ENCODE measurements at places on chromosomes 4 and X. TPM values are rescaled to one million over a fixed set of nuclear protein-coding genes. Genes with fewer than 3 reads are reported as not detected.

DNA sequence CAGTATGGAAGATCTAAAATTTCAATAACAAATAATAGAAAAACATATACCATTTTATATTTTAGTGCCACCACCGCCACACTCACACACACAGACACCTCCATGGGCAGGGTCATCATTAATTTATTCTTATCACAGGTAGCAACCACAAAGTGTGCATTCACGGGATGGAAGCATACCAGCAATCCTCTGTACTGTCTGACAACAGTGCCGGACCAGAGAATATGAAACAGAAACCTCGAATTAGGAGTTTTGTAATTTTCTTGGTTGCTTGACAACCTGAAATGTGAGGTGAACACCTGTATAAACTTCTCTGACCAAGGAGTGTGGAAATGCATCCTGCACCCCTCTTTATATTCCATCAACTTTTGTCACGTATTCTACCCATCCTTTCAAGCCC is 213.9 kb upstream of the KCNIP4 start:
- no peak overlapping the region for H3K27ac ChIP-seq
- H3K36me3 ChIP-seq = no peaks in the 10 kb centered on the region
- no peaks in the 10 kb centered on the region for H3K4me1 ChIP-seq
- H3K4me3 ChIP-seq = no peak overlapping the region

The HSD17B13 gene
- 0.60 TPM for total RNA-seq

- H3K27ac ChIP-seq = no peak overlapping the region
- no peaks in the 10 kb centered on the region for H3K36me3 ChIP-seq
- H3K4me1 ChIP-seq = no peaks in the 10 kb centered on the region
- DNase-seq = no peak
- no peak overlapping the region for H3K4me3 ChIP-seq
These were observed 161.4 kb upstream of the GIMD1 start for GRCh38 chr4:106530024-106530361.

The ANKRD17 gene
- 67.3 TPM for total RNA-seq

DNA sequence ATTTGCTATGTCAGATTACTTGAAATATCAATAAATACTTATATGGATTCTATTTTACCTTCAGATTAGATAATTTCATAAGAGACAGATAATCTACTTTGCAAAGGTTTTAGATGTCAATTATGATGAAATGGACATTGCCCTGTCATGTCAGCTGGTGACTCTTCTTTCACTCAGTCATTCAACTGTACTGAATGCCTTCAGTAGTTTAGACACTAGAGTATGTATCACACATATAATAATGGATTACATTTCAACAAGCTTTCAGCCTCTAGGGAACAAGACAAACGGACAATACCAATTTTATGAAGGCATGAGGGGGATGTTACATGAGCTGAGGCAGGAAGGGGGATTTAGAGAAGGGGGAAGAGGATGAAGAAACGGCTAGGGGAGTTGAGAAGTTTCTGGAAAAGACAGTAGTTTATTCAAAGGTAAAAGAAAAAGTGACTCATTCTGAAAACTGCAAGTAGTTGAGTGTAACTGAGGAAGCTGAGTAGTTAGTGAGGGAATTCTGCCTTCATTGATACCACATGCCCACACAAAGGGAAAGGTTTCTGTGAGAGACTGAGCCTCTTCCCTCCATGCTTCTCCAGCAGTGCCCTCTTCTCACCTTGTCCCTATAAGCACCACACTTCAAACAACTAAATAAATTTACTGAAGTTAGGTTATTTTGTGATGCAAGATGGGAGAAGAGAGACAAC is 25.7 kb downstream of the SLC9B2 start:
- H3K27me3 ChIP-seq = no peaks in the 10 kb centered on the region
- no peaks in the 10 kb centered on the region for H3K36me3 ChIP-seq
- H3K4me1 ChIP-seq = no peaks in the 10 kb centered on the region
- no peak overlapping the region for H3K27ac ChIP-seq

GRCh38 chrX:11287505-11287904 is 5.7 kb upstream of the AMELX start:
- no peak overlapping the region for H3K27ac ChIP-seq
- H3K27me3 ChIP-seq = no peaks in the 10 kb centered on the region
- no peak for DNase-seq
- no peaks in the 10 kb centered on the region for H3K4me1 ChIP-seq

- no peaks in the 10 kb centered on the region for H3K27me3 ChIP-seq
- no peak for DNase-seq
- no peaks in the 10 kb centered on the region for H3K4me1 ChIP-seq
- H3K27ac ChIP-seq = no peak overlapping the region
- H3K36me3 ChIP-seq = no peaks in the 10 kb centered on the region
These were observed 640.1 kb downstream of the ARAP2 start for GRCh38 chr4:35604252-35604651.

The GCNA gene
- 0.97 TPM for total RNA-seq

The CDKL2 gene
- 2.9 TPM for total RNA-seq

The THAP6 gene
- total RNA-seq = 30.6 TPM

DNA sequence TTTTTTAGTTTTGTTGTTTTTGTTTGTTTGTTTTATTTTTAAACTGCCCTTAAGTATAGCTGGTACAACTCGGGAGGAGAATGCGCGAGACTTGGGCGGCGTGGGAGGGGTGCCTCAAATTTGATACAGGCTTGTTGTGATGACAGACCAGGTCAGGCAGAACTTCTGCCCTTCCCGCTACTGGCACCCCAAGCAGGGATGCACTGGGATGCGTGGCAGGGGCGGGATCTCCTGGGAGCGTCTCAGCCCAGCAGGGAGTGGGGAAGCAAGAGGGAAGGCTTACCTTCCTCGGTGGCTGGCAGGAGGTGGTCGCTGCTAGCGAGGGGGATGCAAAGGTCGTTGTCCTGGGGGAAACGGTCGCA is 851 bp downstream of the SFRP2 start:
- peaks cover 7% of the 10 kb centered on the region for H3K27me3 ChIP-seq
- H3K4me3 ChIP-seq = peak overlapping the region; percentile 98
- peak; percentile 46 for DNase-seq

DNA sequence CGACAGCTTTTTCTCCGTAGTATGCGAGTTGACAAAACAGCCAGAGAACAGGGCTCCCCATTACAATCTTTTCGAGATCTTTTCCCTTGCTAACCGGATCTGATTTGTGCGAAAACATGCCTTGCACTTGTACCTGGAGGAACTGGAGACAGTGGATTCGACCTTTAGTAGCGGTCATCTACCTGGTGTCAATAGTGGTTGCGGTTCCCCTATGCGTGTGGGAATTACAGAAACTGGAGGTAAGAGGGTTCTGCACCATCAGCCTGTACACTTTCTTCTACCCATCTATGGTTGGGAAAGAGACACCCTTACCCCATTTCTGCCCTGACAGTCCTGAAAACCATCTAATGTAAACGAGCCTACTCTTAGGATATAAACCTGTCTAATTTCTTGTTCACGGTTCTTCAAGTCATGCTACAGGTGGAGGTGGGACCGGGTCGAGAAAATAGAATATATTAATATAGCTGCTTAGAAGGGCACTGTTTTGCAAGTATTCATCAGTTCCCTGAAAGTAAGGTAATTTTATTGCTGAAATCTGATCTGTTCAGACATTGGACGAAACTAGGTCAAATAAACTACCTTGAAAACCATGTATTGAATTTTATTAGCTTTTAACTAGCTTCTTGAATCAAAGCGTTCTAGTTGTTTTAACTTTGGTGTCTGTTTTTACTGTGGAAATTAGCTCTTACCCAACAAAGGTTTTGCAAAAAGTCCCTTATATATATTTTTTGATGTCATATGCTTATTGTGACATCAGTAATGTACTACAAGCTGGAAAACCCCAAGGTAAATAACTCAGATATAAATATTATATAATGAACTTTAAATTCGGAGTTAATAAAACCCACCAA is 869 bp downstream of the TMEM184C start:
- no peaks in the 10 kb centered on the region for H3K36me3 ChIP-seq
- H3K27me3 ChIP-seq = no peaks in the 10 kb centered on the region
- no peak overlapping the region for H3K27ac ChIP-seq
- H3K4me3 ChIP-seq = peak overlapping the region; percentile 88
- no peak for DNase-seq
- H3K4me1 ChIP-seq = peaks cover 16% of the 10 kb centered on the region

DNA sequence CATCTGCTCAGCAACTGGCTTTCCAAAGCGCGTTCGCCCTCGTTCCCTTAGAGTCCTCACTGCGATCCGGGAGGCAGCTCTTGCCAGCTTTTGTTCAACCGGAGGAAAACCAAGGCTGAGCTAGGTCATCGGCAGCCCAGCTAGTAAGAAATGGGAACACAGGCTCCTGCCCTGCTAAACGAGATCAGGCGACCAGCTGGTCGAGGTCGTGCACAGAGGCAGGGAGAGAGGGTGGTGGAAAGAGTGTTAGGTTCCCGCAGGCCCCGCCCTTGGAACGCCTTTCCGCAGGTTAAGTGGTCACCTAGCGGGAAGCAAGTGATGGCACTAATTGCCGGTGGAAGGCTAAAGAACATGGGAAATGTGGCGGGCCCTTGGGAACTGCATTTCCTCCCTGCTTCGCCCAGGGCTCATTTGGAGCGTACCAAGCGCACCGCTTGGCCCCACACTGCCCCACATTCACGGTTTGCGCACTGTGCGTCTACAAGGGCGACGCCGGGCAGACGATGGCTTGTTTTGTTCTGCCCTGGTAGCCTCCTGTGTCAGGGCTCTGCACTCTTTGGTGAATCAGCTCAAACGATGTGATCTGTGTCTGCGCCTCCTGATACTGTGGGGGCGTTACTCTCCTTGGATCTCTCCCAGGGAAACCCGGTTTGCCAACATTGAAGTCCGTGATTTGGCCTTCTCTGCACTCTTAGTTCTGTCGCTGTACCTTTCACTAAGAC is 7.2 kb upstream of the PRDM8 start:
- H3K27me3 ChIP-seq = peaks cover 100% of the 10 kb centered on the region
- H3K27ac ChIP-seq = no peak overlapping the region
- H3K4me1 ChIP-seq = peaks cover 9% of the 10 kb centered on the region
- peak overlapping the region; percentile 18 for H3K4me3 ChIP-seq
- no peaks in the 10 kb centered on the region for H3K36me3 ChIP-seq

DNA sequence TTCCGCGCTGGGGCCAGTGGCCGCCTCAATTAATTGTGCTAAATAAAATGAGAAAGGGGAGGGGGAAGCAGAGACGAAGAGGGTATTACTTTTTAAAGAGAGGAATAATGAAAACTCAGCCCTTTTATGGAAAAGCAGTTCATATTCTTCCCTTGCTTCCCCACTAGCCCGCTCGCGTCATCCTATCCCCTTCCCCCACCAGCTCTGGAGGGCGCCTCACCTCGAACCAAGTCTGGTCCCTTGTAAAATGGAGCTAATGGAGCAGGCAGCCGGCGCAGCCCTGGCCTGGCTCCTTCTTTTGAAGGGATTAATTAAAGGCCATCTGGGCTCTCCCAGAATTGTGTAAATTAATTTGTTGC is 511 bp upstream of the NKX6-1 start:
- peak; percentile 84 for DNase-seq
- peak overlapping the region; percentile 60 for H3K4me3 ChIP-seq
- no peak overlapping the region for H3K27ac ChIP-seq
- H3K4me1 ChIP-seq = peaks cover 51% of the 10 kb centered on the region

DNA sequence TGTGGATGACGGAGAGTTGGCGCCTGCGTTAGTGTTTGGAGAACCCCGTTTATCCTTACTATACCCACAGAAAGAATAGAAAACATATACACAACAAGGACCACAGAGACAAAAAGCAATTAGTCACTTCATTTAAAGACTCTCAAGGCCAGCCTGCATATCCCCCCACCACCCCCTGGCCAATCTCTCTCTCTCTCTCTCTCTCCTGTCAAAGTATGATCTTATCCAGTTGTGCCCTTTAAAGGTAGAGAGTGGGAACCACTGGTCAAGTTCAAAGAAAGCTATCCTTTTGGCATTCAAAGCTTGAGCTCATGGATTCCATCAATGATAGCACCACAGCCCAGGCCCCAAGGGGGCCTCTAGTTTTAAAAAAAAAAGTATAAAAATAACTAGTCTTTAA is 180.3 kb upstream of the MBNL3 start:
- H3K27me3 ChIP-seq = no peaks in the 10 kb centered on the region
- no peak overlapping the region for H3K27ac ChIP-seq
- DNase-seq = no peak
- H3K4me1 ChIP-seq = peaks cover 43% of the 10 kb centered on the region

The SSX2 gene
- not detected for total RNA-seq

The TMEM47 gene
- 85.2 TPM for total RNA-seq

The SMIM43 gene
- total RNA-seq = not detected

DNA sequence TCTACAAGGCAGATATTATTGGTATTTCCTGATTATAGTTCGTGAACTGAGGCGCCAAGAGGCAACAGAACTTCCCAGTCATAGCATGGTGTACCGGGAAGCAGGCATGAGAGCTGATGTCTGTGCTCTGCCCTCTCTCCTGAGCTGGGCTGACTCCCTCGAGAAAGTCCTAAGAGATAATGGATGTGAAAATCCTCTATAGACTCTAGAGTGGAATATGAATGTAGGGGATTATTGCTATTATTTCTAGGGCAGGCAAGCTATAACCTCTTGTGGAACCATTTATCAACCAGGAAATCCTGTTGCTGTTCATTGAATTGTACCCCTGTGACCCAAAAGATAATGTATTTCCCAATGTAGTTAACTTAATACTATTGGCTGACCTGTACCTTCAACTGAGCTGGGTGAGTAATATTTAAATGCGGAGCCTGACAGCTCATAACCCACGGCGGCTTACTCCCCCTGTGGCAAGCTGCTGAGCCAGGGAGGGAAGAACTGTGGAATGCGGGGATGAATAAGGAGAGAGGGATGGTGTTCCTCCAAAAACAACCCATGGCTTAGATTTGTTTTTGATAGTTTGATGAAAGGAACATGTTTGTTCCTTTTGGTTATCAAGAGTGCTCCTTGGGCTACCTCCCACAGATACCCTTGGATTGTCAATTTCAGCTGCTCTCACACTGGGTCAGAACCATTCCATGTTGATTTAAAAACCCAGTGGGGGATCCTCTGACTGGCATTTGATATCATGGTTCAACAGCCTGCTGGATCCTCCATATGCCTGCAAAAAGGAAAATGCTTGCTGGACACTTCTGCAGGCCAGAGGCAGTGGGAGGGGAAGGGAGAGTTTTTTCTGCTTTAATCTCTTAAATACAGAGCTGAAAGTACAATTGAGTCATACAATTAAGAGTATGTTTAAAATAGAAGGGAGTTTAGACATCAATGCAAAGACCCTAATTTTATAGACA is 339.0 kb upstream of the BOD1L1 start:
- no peaks in the 10 kb centered on the region for H3K27me3 ChIP-seq
- H3K4me1 ChIP-seq = no peaks in the 10 kb centered on the region
- no peak for DNase-seq
- no peak overlapping the region for H3K27ac ChIP-seq

The BRS3 gene
- total RNA-seq = not detected

GRCh38 chr4:16129336-16129735 is 45.5 kb upstream of the PROM1 start:
- no peak for DNase-seq
- no peak overlapping the region for H3K4me3 ChIP-seq
- H3K27me3 ChIP-seq = no peaks in the 10 kb centered on the region
- H3K27ac ChIP-seq = no peak overlapping the region
- peaks cover 6% of the 10 kb centered on the region for H3K4me1 ChIP-seq
- H3K36me3 ChIP-seq = no peaks in the 10 kb centered on the region
